ENCODE measurements at places on chromosomes 2 and 18. TPM values are rescaled to one million over a fixed set of nuclear protein-coding genes. Genes with fewer than 3 reads are reported as not detected.

LHCGR gene
- not detected for total RNA-seq

IL36RN gene
- total RNA-seq: not detected

SLC9A2 gene
- total RNA-seq: 0.75 TPM

TFCP2L1 gene
- under 0.01 TPM for total RNA-seq

RNU2-63P gene
- total RNA-seq: not detected

HIBCH gene
- 13.6 TPM for total RNA-seq

MYO1B gene
- total RNA-seq: 125 TPM

STPG4 gene
- not detected for total RNA-seq

USP37 gene
- 16.8 TPM for total RNA-seq

FOXI3 gene
- total RNA-seq: not detected

FKBP7 gene
- total RNA-seq: 27.2 TPM

ATF2 gene
- 42.2 TPM for total RNA-seq

KCTD18 gene
- total RNA-seq: 14.4 TPM

SS18 gene
- total RNA-seq: 60.8 TPM

PTPRM gene
- 26.9 TPM for total RNA-seq

LCT gene
- 0.16 TPM for total RNA-seq

- no peak for DNase-seq
These were observed 360.5 kb upstream of the PIK3C3 start for GRCh38 chr18:41594582-41594981.

GRCh38 chr18:28159055-28159454 is 17.9 kb downstream of the CDH2 start:
- DNase-seq: peak; percentile 22

GRCh38 chr2:163364736-163365135 is 371.1 kb downstream of the FIGN start:
- no peak for DNase-seq

DNA sequence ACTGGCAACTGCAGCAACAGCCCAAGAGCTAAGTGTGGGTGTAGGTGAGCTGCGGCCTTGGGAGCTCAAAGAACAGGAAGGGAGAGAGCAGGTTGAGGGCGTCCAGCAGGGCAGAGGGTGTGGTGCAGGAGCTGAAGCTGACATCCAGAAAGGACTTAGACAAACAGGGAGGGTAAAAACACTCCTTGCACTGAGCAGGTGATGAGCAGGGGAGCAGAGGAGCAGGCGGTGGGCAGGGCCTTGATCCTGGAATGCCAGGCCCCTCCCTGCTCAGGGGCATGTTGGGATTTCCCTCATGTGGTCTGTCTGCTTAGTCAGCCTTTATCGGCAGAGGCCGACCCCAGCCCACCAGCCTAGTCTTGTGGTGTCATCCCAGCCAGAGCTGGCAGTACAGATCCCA is 63.6 kb downstream of the VSNL1 start:
- peak; percentile 7 for DNase-seq

DNA sequence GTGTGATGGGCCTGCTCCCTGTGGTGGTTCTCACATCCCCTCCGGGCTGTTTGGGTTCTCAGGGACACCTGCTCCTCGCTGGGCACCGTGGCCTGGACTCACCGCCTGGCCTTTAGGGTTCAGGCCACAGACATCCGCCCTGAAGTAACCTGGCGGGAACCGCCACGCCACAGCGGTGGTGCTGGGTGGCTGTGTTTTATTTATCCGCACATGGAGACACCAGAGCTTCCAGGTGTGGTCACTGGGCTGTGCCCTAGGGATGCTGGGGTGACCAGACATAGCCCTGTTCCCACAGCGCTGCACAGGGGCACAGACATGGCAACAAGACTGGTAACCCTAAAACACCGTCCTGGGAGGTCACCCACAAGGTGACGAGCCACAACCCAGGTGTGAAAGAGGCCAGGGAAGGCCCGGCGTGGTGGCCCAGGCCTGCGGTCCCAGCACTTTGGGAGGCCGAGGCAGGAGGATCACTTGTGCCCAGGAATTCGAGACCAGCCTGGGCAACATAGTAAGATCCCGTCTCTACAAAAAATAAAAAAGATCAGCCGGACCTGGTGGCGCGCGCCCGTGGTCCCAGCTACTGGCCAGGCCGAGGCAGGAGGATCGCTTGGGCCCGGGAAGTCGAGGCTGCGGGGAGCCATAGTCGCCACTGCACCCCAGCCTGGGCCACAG is 649 bp upstream of the HSBP1L1 start:
- no peak for DNase-seq

- no peak for DNase-seq
These were observed 247.1 kb downstream of the BCL11A start for GRCh38 chr2:60306267-60306861.

DNA sequence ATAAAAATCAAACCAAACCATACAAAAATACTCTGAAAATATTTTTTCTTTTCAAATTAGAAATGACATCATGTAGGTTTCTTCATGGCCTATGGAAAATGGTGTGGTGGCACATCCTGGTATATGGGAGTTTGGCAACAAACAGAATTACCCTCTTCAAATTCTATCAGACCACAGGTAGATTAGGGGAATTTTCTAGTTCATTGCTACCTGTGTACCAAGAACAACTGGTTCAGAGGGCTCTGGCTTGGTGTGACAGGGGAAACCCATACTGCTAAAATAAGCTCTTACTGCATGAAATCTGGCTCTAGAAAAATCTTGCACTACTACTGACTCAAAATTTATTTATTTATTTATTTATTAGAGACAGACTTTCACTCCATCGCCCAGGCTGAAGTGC is 63.4 kb upstream of the PELI1 start:
- no peak for DNase-seq

DNA sequence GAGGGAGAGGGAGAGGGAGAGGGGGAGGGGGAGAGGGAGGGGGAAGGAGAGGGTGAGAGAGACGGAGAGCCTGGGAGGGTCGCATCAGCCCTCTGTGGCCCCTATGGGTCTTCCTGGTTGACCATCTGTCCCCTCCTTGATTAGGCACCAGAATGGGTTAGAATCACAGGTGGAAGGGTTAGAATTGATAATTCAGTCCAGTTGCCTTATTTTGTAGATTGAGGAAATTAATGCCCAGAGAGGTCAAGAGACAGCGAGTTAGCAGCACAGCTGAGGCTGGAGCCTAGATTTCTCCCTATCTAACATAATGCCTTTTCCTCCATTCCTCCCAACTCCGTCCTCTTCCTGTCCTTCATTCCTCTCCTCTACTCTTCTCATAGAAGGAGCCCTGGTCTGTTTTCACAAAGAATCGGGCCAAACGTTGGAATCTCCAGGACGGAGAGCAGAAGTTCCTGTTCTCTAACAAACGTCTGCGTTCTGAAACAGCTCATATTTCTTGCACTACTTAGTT is 338 bp upstream of the THUMPD2 start:
- DNase-seq: no peak

- no peak for DNase-seq
These were observed 7.4 kb upstream of the MOB1A start for GRCh38 chr2:74186038-74186437.

- no peak for DNase-seq
These were observed 3.9 kb downstream of the KCTD1 start for GRCh38 chr18:26544451-26544850.

GRCh38 chr2:85769236-85769982 is 15.6 kb downstream of the ATOH8 start:
- DNase-seq: no peak

- peak; percentile 70 for DNase-seq
These were observed 62.2 kb downstream of the OSBPL6 start for GRCh38 chr2:178256382-178257042.

DNA sequence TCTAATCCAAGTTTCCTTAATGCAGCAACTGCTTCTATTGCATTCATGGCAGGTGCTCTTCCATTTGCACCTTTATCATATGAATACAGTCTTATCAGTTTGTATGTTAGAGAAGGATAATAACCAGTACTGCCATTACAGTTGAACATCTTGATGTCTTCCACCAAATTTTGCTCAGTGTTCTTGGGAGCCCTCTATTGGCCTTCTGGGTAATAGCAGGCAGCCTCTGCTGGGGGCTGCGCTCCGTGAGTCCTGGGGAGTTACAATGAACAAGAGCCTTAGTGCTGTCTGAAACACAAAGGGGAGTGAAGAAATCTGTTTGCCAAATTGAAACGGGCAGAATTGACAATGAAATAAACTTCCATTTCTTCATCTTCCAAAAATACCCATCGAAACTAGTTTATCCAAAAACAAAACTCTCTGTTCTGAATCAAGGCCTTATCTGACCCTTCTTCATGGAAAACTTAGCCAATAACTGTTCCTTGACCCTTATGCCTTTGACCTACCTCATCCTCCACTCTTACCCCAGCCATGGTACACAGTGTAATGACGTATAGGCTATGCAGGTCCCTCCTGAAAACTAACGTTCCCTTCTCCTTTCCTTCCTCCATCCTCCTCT is 79.9 kb downstream of the ALK start:
- DNase-seq: peak; percentile 50

DNA sequence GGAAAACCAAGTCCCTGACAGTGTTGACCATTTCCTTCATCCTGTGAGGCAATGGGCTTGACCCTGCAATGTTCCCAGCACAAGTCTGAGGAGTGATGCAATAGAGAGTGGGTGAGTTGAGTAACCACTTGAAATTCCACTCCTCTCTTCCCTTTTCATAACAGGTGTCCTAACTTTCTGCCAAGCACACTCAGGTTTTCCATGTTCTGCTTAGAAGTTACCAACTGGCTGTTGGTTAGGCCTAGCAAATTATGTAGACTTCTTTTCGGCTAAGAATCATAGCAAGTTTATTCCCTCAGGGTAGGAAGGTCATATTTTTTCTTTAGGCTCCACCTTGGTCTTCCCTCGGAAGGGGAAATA is 11.5 kb downstream of the GNLY start:
- peak; percentile 95 for DNase-seq

DNA sequence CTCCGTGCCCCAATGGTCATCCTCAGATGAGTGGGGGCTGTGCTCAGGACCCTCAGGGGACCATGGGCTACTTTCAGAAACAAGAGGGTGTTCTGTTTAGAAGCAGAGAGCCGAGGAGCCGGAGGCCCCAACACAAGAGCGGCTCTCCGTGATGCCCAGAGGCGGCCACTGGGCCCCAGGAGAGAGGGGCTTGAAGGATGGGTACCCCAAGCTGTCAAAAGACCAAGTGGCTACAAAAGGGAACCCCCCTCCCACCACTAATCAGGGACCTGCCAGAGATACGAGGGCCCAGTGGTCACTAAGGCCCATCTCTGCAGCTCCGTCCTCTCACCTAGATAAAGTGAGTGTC is 93.6 kb downstream of the HDAC4 start:
- DNase-seq: no peak

GRCh38 chr18:56487801-56488200 is 150.6 kb downstream of the TXNL1 start:
- no peak for DNase-seq

GRCh38 chr2:66569321-66569851 is 134.5 kb downstream of the MEIS1 start:
- no peak for DNase-seq

DNA sequence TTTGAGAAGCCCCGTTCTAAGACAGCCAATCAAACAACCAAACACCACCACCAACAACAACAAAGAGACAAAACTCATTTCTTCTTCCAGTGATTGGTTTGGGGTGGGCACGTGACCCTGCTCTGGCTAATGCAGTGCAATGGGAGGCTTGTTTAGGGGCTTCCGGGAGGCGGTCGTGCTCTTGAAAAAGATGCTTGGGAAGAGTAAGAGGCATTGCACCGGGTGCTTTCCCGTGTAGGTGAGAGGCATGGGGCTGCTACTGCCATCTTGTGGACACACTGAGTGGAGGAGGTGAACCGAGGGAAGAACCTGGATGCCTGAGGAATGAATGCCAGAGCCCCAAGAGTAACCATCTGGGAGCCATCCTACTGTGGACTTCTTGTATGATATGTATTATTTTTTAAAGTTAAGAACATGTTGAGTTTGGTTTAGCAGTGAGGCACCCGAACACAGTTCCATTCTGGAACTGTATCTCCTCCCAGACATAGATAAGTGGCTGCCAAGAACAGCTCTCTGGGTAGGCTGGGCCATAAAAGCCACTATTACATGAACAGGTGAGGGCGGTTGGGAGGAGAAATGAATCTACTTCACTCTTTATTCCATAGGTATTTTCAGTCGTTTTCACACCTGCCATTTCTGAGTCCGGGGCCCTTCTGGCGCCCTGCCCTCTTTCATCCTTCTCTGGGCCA is 19.1 kb upstream of the ARHGAP25 start:
- peak; percentile 47 for DNase-seq

DNA sequence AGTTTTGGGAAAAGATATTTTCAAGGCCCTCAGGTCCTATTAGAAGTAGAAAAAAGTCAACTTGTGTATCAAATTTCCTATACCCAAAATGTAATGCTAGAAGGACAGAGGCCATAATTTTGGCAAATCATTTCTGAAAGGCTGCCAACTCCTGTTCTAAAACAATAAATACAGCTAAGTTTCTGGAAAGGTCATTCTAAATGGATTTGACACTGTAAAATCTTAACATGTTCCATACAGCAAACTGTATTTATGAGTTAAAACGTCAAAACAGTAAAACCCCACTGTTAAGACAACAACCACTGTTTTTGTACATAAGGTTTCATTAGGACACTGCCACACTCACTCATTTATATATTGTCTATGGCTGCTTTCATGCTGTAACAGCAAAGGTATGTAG is 9.7 kb downstream of the FAM98A start:
- no peak for DNase-seq

GRCh38 chr2:235595422-235596010 is 101.7 kb downstream of the AGAP1 start:
- DNase-seq: peak; percentile 81

- DNase-seq: no peak
These were observed 249.4 kb downstream of the MEIS1 start for GRCh38 chr2:66684289-66684688.

GRCh38 chr18:21757833-21758232 is 17.2 kb downstream of the MIB1 start:
- no peak for DNase-seq

Measured in myocyte (in vitro differentiated cells).